Effector CD8-positive, alpha-beta T cell (primary cell): ENCODE measurements at places on chromosomes 11 and 22.

DNA sequence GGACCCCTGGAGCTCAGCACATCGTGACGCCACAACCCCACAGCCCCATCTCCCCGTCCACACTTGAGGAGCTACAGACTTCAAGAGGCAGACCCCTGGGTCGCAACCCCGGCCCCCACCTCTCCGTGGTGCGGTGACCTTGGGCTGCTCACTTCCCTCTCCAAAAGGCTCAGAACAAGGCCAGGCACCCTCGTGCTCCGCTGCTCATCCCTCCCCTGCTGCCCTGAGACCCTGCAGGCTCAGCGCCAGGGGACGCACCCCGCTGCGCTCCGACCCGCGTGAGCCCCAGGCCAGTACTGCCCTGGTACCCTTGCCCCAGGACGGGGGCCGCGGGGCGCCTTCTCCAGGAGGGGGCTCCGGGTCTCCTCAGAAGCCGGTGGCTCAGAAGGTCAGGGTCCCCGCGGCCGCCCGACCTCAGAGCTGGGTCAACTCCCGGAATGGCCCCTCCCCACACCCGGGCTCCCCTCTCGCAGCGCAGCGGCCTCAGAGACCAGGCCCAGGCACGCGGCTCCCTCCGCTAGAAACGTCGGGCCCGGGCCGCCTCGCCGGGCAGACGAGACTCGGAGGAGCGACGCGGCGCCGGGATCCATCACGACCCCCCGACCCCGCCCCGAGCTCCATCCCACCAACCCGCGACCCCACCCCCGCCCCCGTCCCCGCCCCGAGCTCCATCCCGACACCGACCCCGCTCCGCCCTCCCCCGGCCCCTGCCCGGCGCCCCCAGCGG, 563 bp downstream of the GATD1 start:
- peak; percentile 57 for DNase-seq

DNA sequence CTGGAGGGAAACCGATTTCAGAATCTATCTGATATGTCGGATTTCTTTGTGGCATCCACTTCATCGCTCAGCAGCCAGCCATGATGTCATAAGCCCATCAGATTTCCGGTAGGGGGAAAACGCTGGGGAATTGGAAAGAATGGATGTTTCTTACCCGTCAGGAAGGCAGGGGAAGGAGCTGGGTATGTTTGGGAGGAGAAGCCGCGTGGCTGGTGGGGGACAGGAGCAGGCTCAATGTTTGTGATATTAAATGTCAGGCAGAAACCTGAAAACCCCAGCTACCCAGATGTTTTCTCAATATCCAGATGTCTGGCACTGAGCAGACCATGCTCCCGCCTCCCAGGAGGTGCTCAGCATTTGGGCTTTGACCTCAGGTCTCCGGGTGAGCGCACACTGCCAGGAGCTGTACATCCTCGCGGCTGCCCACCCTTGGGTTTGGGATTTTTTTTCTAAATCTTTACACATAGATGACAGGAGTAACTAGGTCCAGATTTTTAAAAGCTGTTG, 67.5 kb downstream of the NFAM1 start:
- no peak for DNase-seq

GRCh38 chr11:81644239-81644840, 1089.3 kb downstream of the FAM181B start:
- DNase-seq, result no peak

DNA sequence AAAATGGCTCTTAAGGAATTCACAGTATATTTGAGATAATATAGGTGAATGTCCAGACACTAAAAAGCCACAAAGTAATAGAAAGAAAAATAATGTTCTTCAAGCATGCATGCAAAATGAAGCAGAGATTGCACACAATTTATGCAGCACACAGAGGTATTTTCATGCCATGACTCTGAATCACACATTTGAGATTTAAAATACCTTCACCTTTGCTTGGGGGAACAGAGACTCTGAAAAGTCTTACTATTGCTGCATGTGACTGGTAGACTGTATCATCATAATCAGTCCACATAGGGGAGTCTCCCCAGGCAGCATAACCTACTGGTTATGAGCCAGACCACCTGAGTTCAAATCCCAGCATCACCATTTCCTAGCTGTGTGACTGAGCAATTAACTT, 96.2 kb downstream of the RCN1 start:
- DNase-seq, result no peak

GRCh38 chr11:44570411-44571155, 5.1 kb downstream of the CD82 start:
- DNase-seq, result no peak

DNA sequence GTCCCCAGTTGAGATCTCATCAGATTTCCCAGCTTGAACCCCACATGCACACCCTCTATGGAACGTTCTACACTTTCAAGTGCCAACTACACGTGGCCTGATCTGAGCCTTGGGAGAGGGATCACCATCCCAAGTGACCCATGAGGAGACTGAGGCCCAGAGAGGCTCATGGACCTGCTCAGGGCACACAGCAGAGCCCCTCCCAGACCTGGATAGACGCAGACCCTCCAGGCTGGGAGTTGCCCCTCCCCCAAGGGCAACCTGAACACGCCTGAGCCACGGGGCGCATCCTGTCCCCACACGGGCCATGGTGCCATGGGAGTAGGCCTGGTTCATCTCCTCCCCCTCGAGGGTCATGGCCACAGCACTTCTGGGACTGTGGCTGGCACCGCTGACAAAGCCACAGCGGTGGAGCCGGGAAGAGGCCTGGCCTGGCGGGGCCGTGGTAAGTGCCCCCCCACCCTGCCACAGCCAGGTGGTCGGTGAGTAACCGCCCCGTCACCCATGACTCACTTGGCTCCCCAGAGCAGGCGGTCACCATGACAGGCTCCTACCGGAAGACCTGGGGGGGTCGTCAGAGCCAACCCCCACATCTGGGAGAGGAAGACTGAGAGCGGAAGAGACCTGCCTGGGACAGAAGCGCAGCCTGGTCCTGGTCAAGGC, 8.1 kb downstream of the WNT7B start:
- no peak for DNase-seq

GRCh38 chr11:29657709-29658108, 359.1 kb downstream of the KCNA4 start:
- DNase-seq, result no peak

DNA sequence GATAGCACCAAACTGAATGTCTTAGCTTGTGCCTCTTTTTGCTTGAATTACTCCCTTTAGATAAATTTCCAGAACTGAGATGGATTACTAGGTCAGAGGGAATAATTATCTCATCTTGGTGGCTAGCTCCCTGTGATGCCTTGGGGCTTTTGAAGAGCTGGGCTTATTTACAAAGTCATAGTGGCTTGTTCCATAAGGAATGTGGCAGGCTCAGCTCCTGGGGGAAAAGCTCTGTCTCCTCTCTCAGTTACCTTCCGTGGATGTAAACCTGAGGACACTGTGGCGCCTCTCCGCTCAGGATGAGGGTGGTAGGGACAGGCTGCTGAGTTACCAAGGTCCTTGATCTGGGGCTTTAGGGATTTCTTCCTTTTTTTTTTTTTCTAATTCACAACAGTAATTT, 121.7 kb downstream of the PARVA start:
- DNase-seq, result no peak

DNA sequence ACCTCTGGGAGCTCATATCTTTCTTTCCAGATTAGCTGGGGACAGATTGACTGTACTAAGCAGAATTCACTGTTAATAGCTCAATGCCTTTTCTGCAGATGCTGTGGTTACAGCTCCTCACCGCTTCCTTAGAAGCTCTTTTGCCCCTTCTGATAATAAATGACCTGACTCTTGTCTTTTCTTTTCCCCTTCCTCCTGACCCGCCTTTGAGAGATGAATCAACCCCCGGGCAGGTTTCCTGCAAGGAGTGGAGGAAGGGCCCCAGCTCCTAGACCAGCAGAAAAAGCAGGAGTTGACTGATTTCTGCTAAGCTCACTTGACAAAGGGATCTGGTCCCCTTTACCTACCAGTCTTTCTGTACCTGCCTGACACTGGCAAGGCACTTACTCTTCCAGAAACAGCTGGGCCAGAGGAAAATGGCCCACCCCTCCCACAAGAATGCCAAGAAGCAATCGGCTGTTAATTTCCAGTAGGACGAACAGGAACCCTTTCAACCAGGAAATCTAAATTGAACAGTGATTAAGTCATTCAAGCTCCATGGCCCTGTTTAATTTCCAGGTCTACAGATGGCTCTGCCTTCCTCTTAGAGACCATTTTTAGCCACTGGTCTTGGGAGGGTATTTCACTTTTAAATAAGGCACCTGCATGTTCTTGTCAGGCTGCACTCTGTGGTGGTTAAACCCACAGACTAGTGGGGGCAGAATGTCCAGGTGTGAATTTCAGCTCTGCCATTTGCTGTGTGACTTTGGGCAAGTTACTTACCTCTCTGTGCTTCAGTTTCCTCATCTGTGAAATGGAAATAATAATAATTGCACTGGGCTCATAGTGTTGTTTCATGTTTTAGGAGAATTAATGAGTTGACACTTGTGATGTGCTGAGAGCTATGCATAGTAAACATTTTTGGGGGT, 67.5 kb downstream of the PRR5L start:
- DNase-seq, result no peak

DNA sequence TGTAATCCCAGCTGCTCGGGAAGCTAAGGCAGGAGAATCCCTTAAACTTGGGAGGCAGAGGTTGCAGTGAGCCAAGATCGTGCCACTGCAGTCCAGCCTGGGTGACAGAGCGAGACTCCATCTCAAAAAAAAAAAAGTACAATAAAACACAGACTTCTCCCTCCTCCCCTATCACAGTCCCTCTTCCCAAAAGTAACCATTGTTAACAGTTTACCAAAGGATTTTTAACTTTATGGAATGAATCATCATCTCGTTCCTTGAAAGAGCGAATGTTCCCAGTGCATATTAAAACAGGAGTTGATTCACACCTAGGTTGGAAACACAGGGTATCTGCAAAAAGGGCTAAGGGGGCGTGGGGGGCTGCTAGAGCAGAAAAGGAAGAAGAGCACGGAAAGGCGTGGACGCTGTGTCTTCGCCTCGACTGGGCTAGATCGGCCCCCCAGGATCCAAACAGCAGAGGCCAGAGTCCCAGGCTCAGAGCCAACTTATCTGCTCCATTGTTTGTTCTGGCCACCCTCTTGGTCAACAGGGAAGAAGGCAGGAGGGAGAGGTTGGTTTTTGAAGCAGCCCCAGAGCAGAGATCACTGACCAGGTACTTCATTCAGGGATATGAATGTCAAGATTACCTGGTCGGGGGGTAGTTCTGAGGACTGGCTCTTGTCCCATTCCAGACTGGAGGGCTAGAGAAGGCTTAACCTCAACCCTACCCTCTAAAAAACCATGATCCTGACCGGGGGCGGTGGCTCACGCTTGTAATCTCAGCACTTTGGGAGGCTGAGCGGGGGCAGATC, 2.1 kb upstream of the AHNAK start:
- no peak for DNase-seq

DNA sequence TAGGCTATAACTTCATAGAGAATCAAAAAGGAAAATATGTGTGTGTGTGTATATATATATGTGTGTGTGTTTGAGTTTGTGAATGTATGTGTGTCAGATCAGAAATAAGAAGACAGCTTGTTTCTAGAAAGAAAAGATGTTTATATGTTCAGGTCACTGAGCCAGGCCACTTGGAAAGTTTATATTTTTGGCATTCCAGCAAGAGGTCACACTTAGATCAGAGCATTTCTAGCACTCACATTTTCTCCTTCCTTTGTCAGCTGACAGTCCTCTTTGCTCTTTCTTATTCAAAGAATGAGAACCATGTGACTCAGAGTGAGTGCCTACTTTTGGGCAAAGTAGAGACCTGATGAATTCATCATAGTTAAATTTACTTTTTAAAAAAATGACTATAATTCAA, 22.9 kb downstream of the RAB38 start:
- no peak for DNase-seq

- DNase-seq, result no peak
These were observed 8.5 kb downstream of the DENND6B start for GRCh38 chr22:50318356-50318697.

DNA sequence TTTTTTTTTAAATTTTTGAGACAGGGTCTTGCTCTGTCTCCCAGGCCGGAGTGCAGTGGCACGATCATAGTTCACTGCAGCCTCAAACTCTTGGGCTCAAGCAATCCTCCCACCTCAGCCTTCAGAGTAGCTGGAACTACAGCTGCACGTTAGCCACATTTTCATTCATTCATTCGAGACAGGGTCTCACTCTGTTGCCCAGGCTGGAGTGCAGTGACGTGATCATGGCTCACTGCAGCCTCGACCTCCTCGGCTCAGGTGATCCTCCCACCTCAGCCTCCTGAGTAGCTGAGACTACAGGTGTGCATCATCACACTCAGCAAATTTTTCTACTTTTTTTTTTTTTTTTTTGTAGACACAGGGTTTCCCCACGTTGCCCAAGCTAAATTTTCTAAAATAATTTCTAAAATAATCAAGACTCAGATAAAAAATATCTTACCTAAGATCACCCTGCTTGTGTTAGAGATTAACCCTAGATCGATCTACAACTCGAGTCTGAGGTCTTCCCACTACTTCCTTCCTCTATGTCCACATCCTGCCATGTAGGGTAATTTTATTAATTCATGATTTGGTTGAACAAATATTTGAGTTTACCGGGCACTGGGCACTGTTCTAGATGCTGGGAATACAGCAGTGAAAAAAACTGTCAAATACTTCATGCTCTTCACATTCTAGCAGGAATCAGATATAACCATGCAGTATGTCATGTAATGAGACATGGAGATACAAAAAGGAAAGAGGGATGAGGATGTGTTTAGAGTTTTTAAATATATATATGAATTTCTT, 15.1 kb downstream of the EIF4G2 start:
- DNase-seq, result no peak

GRCh38 chr11:12298610-12299009, 78.8 kb upstream of the PARVA start:
- no peak for DNase-seq

DNA sequence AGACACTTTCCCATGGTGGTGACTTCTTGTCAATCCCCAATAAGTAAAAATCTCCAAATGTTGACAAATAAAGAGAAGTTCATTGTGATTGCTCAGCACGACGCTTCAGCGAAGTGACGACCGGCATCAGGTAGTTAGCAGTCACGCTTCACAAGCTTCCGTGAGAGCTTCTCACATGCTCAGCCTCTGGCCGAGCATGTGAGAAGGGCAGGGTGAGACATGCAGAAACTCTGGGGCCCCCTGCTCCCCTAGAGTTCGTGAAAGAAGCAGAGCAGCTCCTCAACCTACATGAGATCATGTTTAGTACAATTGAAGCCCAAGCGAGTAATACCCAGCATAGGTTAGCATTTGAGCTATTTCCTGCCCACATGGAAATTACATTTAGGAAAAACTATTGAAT, 4.4 kb upstream of the C11orf16 start:
- DNase-seq, result no peak

DNA sequence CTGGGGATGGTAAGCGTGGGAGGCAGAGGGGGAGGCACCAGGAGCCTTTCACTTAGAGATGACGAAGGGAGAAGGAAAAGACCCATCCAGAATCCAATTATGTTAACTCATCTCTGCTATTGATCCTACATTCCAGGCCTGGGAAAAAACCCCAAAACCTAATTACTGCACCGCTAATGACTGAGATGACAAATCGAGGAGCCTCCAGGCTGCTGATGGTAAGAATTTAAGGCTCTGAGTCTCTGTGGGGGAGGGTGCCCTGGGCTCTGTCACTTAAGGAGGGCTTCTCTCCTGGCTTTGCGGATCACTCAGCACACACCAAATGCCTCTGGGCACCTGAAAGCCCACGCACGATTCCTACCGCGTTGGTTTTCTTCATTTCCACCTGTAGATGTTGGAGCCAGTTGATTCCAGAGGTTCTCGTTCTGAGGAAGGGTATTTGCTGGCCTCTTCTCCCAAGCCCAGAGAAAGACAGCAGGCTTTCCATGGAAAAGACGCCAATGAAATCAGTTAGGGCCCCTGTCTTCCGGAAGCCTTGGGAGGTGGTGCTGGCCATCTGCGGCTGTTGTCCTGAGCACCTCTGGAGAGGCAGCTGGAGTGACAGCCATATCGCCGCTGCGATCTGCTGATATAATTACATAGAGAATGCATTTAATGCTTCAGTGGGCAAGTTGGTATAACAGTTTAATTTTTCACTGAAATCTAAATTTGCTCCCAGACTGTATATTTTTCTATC, 751.2 kb downstream of the BRD1 start:
- DNase-seq, result no peak
